ENCODE measurements at places on chromosomes 3 and 15.
A peak's percentile ranks its signal among the peaks of the same experiment; 100 is the strongest.

DNA sequence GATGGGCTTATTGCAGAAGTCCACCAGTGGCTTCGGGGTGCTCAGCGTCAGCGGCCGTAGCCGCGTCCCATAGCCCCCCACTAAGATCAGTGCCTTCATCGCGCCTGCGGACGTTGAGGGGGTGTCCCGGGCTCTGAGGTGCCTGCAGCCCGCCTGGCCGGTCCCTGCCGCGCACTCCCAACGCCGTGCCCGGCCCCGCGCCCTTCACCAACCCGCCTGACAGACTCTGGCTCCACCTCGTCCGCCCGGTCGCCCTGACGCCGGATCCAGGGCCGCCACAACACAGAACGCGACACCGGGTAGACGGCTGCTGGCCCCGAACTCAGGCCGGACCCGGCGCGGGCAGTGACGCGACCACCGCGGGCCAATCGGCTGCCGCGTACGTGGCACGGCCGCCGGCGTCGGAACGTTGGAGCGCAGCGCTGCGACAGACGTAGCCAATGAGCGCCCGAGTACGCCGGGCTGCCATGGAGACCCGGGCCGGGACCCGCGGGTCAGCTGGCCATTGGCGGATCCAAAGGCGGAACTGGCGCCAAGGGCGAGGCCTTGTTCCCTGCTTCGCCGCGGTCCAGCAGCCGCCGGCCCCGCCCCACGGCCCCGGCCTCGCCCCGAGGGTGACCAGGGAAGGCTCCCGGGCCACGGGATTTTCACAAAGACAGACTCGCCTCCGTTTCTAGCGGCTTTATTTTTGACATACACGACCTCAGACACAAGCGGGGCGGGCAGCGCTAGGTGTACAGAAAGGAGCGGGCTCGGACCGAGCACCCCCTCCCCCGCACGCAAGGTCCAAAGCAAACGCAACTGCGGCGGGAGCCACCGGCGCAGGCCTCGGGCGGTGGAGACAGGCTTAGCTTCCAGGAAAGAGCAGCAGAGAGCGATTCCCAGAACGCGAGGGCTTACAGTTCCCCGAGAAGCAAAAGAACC lies at the start of gene GMPPB:
Gene GMPPB, minus strand, starts transcription at position 324 of the 924 bp plus-strand sequence. Its CDS starts 225 bp downstream, at position 99.
- peak; percentile 98 for DNase-seq

- DNase-seq = peak; percentile 14
Measured at GRCh38 chr15:76904461-76905012, 603 bp downstream of the SCAPER start.

- DNase-seq = peak; percentile 12
Measured at GRCh38 chr3:172145031-172145686, 105.8 kb downstream of the FNDC3B start.

DNA sequence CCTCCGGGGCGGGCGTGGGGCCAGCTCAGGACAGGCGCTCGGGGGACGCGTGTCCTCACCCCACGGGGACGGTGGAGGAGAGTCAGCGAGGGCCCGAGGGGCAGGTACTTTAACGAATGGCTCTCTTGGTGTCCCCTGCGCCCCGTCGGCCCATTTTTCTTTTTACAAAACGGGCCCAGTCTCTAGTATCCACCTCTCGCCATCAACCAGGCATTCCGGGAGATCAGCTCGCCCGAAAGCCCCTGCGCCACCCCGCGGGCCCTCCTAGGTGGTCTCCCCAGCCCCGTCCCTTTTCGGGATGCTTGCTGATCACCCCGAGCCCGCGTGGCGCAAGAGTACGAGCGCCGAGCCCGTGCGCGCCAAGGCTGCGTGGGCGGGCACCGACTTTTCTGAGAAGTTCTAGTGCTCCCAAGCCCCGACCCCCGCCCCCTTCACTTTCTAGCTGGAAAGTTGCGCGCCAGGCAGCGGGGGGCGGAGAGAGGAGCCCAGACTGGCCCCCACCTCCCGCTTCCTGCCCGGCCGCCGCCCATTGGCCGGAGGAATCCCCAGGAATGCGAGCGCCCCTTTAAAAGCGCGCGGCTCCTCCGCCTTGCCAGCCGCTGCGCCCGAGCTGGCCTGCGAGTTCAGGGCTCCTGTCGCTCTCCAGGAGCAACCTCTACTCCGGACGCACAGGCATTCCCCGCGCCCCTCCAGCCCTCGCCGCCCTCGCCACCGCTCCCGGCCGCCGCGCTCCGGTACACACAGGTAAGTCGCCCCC lies at the start of gene THBS1:
Gene THBS1, plus strand, starts transcription at position 595 of the 757 bp plus-strand sequence. CDS start 779 bp downstream, outside the sequence.
- DNase-seq = no peak
